NCI-H82 (cell line): ENCODE measurements at places on chromosomes 6 and 20.

DNA sequence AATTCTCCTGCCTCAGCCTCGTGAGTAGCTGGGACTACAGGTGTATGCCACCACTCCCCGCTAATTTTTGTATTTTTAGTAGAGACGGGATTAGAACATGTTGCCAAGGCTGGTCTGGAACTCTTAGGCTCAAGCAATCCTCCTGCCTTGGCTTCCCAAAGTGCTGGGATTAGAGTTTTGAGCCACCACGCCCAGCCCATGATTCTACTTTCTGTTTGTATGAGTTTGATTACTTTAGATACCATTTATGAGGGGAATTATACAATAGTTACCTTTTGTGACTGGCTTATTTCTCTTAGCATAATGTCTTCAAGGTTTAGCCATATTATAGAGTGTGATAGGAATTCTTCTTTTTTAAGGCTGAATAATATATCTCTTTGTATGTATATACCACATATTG, 555.4 kb upstream of the FLRT3 start:
- DNase-seq, result no peak

DNA sequence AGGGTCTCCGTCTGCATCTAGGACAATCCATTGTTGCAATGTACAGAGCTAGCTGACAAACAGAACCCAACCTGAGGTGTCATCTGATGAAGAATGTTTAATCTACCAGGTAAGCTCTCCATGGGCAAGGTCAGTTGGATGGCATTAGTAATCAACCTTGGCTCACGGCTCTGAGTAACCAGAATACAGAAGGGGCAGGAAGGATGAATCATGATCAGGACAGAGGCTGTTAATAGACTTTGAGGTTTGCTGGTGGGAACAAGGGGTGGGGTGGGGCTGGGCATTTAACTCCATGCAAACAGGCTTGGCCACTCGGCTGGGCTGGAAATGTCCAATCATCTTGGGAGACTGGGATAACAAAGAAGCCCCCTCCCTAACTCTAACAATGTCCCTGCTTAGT, 77.1 kb upstream of the MRPS10 start:
- DNase-seq, result no peak

DNA sequence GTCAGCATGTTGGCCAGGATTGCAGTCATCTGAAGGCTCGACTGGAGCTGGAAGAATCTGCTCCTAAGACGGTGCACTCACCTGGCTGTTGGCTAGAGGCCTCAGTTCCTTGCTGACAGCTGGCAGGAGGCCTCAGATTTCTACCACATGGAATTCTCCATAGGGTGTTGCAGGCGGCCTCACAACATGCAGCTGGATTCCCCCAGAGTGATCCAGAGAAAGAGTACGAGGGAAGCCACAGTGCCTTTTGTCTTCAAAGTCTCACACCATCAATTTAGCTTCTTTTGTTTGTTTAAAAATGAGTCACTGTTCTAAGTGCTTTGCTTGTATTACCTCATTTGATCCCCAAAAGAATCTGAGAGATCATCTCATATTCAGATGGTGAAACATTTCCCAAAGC, 65.5 kb upstream of the FYN start:
- no peak for DNase-seq

DNA sequence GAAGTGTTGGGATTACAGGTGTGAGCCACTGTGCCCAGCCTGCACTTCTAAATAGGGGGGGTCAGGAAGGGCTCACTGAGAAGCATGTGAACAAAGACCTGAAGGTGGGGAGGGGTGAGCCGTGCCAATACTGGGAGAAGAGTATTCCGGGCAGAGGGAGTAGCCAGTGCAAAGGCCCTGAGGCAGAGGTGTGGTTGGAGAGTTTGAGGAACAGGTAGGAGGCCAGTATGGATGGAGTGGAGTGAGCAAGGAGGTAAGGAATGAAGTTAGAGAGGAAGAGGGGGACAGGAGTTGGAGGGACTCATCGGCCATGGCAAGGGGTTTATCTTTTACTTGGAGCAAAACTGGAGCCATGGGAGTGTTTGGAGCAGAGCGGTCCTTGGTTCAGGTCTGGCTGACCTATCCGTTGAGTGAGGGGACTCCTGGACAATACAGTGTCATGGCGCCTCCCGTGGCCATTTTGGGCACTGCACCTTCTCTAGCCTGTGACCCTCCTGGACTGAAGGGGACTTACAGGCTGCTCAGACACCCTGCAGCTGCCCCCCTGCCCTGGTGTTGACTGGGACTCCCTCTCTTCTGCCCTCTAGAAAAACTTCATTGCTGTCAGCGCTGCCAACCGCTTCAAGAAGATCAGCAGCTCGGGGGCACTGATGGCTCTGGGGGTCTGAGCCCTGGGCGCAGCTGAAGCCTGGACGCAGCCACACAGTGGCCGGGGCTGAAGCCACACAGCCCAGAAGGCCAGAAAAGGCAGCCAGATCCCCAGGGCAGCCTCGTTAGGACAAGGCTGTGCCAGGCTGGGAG, 12.1 kb downstream of the FOXS1 start:
- peak; percentile 86 for DNase-seq

- DNase-seq, result peak; percentile 31
Observed at GRCh38 chr20:7966176-7966575, 25.9 kb upstream of the HAO1 start.

GRCh38 chr20:37885593-37886503, 17.1 kb upstream of the VSTM2L start:
- no peak for DNase-seq

DNA sequence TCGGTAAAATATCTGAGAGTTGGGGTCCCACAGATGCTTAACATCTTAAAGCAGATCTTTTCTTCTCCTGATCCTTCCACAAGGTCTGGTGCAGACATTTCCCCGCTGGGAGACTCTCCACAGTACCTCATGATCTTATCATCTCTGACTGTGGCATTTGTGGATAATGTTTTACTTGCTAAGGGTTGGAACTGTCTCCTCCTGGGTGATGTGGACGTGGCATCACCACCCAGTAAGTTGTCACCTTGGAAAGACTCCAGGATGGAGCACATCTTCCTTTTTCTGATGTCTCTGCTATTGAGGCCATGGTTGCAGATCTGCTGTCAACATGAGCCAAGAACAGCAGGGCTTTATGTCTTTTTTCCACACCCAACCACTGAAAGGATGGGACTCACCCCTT, 42.0 kb upstream of the FANCE start:
- DNase-seq, result no peak

GRCh38 chr6:4466261-4466660, 309.9 kb upstream of the CDYL start:
- no peak for DNase-seq

GRCh38 chr20:4449957-4450715, 271.6 kb upstream of the PRND start:
- peak; percentile 59 for DNase-seq
